ENCODE measurements at places on chromosomes 2 and 18. TPM values are rescaled to one million over a fixed set of nuclear protein-coding genes. Genes with fewer than 3 reads are reported as not detected.

GRCh38 chr2:237726401-237726830 lies 72.2 kb upstream of the RBM44 start:
- DNase-seq = no peak

- no peak for DNase-seq
These were observed 59.4 kb upstream of the LAPTM4A start for GRCh38 chr2:20110876-20111275.

DNA sequence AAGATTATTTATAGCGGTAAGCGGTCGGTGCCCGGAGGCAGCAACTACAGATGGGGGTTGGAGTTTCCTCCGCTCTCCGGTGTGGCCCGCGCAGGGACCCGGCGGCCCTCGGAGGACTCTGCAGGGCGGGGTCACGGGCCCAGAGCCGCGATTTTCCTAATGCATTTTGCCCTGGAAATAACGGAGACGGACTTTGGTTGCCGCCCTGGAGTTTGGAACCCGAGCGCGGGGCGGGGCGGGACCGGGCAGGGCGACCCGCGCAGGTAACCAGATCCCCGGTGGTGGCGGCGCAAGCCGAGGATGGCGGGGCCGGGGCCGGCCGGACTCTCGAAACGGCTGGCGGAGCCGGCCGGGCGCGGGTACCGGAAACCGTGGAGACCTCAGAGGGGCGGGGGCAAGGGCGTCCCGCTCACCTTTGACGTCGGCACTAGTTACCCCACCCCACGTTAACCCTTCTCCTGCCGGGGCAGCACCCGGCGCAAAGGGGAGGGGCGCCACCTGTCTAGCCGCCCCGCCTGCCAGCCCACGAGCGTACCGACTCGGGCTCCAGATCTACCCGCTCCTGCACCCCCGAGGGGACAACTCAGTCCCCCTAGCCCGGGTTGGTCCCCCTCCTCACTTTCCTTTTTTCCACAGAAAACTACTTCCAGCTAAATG lies 2.9 kb downstream of the CYP26B1 start:
- peak; percentile 91 for DNase-seq

The MC5R gene
- not detected for total RNA-seq

All from esophagus muscularis mucosa (tissue), 4 donors.